ENCODE measurements at places on chromosomes 1 and 21.

DNA sequence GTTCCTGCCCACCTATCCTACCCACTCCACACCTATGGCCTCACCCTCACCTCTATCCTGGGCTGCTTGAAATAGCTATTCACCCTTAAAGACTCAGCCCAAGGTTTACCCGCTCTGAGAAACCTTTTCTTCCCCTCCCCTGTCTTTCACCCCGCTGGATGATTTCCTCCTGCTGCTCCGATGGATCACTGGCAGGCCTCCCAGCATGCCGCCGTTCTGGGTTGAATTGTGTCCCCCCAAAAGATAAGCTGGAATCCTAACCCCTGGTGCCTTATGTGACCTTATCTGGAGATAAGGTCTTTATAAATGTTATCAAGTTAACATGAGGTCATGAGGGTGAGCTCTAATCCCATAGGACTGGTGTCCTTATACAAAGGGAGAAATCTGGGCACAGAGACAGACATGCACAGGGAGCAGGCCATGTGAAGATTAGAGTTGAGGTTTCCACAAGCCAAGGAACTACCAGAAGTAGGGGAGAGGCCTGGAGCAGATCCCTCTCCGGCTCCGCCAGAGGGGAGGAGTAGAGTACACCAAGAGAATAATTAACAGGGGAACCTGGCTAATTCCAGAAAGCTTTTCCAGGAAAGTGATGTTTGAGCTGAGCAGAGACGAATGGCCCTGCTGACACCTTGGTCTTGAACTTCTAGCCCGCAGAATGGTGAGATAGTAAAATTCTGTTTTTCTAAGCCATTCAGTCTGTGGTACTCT, 110.0 kb upstream of the SERBP1 start:
- DNase-seq = no peak

DNA sequence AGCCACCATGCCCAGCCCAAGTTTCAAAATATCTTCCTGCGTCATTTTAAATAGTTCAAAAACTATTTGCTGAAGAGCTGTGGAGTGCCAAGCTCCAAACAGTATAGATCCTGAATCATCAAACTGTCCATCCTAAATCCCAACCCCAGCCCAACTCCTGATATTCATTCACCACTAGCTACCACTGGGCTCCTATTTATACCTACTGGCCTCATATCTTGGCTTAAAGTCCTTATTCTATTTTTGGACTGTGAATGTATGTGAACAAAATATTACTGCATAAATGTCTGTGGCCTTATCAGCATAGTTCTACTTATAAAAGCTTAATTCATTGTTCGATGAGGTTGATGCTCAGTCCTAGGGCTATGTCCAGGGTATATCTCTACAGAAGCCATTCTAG, 5.2 kb upstream of the SCAMP3 start:
- no peak for DNase-seq

DNA sequence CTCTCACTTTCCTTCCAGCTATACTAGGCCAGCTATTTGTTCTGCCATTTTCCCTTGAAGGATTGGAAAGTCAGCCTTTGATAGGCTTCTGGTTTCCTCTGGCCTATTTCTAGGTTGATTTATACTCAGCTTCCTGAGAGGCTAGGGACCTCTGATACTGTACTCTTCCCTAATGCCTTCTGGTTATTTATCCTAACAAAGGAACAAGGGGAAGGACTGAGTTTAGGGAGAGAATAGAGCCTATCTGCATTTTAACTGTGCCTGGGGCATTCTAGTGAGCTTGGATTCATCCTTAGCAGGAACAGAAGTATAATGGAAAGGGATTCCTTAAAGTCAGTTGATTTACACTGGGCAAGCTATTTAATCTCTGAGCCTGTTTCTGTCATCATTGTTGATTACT, 11.8 kb upstream of the TMEM39B start:
- no peak for DNase-seq

DNA sequence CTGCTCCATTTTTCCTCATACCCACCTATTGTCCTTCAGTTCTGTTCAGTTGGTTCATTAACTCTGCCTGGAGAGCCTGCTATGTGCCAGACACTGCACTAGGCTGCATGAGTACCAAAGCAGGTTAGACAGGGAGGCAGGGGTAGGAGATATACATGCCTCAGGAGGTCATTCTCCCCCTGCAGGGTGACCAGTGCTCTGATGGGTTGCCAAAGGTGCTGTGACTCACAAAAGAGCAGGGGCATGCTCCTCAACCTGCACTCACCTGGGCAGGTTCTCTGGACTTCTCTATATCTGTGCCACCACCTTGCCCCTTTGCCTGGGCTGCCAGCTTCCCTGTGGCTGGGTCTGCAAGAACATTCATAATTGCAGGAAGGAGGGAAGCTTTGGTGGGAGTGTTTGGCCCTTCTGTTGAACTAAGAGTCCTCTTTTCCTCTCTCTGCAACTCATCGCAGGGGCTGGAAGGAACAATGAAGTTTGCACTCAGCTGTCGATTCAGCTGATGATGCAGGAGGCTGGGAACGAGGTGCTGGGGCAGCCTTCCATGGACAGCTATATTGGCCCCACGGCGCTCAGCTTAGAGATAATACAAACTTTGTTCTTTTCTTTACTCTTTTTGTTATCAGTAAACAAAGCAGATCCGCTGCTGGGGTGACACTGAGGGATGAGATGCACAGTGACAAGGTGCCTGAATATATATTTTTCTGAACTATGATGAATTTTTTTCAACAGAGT, 356.4 kb upstream of the PLXNA2 start:
- DNase-seq = no peak

DNA sequence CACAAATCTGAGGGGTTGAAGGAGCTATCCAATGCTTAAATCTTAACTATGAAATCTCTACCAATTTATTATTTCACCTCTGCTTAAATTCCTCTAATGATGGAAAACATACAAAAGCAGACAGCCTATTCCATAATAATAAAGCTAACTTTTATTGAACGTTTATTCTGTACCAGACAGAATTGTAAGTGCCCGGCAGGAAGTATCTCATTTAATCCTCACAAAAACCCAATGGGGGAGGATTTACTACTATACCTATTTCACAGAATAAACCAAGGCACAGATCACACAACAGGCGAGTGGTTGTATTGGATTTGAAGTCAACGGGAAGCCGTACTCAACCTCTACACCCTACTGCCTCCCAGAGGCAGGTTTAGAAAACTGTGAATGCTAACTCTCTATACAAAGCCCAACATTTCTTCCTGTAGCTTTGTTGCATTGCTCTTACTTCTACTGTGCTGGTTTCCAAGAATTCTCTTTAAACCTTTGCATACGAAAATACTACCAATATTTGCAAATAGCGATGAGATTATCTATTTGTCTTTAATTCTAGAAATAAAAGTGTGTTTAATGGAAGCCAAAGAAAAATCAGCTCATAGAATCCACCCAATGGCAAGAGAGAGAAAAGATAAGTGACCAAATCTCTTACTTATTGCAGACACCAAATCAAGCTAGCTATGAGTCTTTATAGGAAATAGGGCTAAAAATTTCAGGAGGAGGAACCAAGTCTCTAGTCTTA, 33.5 kb upstream of the C1orf53 start:
- DNase-seq = no peak
